ENCODE measurements at places on chromosomes 1 and 21.

DNA sequence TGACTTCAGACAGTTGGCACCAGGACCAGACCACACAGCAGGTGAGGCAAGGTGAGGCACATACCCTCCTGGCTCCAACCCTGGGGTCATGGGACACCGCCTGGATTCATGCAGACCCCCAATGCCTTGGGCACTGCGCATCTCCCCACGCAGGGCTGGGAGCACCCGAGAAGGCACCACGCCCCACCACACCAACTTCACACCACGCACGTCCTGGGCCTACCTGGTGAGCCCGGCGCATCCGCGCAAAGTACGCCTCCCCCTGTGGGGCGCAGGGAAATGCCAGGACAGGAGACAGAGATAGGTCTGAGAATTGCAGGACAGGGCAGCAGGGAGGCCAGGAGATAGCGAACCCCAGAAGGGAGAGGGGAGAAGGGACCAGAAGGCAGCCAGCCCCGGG lies 58.5 kb downstream of the LDLRAD2 start:
- DNase-seq = no peak

DNA sequence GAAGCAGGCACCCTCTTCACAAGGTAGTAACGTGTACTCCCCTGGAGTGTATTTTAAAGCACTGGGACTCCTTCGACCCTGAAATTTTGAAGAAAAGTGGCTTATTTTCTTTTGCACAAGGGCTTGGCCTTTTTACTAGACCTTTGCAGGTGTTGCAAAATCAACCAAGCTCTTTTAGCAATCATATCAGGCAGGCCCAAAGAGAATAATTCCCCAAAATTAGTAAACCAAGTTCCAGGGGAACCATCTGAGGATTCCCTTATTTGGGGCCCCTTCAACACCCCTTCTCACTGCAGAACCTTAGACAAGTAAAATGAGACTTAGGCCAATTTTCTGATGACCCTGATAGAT lies 28.3 kb downstream of the CBR1 start:
- DNase-seq = no peak

- peak; percentile 43 for DNase-seq
Observed at GRCh38 chr21:17554679-17555465, 42.0 kb downstream of the CXADR start.

DNA sequence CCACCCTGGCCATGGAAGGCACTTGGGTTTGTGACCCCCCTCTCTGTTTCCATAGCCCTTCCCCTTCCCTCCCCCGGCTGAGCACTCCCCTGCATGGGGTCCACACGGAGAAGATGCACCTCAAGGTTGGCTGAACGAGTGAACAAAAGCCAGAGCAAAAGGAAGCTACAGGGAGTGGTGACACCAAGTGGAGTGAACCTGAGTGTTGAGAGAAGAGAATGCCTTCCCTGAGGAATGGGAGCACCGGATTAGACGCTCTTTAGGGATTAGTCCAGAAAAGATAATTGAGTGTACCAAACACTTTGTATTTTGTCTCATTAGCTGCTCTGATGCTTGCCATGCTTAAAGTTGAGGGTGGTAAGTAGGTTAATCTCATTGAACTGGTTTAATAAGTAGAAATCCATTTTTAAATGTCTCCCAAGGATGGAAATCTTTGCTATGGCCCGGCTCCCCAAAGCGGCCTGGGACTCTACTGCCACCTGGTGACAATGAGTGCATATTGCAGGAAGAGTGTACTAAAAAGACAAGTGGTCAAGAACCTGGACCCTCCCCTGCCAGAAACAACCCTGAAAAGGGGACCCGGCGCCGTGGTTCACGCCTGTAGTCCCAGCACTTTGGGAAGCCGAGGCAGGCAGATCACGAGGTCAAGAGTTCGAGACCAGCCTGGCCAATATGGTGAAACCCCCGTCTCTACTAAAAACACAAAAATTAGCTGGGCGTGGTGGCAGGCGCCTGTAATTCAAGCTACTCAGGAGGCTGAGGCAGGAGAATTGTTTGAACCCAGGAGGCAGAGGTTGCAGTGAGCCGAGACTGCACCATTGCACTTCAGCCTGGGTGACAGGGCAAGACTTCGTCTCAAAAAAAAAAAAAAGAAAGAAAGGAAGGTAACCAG lies 150.6 kb upstream of the ZC3H12A start:
- DNase-seq = peak; percentile 80

DNA sequence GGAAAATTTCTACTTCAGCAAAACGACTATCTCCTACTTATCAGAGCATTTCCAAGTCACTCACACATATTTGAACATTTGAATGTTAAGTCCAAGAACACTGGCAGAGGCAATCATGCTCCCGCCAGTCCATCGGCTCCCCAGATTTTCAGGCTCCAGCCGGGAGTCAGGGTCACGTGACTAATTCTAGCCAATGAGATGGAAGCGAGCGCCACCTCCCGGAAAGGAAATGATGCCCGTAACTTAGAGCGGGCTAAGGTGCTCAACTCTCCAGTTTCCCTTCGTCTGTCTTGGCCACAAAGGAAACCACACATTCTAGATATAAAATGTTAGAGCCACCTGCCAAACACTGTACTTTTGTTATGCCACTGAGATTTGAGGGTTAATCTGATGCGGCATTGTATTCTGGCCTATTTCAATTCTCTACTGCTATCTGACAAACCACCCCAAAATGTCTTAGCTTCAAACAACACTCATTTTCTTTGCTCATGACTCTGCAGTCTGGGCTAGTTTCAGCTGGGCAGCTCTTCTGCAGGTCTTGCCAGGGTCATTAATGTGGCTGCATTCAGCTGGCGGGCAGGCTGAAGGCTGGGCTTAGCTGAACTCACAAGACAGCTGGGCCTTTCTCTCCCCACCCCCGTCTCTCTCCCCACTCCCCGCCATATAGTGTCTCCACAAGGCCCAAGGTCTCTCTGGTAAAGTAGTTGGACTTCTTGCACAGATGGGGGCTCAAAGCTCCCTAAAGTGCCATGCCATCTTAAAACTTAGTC lies 16.5 kb upstream of the LHX4 start:
- DNase-seq = no peak

DNA sequence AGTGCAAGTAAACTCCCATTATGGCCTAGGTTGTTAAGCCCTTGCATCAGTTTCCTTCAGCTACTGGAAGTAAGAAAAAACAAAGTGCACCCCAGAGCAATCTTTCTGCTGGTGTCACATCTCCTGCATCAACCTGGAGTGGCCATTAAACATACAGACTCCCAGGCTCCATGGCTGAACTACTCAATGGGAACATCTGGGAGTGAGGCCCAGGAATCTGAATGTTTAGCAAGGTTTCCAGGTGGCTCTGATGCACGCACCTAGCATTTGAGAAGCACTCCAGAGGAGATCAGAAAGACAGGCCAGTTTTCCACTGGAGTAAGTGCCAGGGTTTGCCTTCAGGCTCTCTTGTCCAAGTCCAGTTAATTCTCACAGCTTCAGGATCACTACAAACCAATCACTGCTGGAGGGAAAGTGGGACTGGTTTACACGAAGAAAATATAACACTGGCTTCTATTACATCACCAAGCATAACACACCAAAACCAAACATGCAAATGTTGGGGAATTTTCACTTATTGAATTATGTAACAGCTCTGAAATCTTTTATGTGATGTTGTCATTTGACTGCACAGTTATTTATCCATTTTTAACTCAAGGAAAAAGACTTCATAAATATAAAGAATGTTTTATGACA lies 22.3 kb upstream of the ABCA4 start:
- DNase-seq = no peak

- no peak for DNase-seq
Observed at GRCh38 chr1:243620096-243620495, 229.9 kb downstream of the AKT3 start.

- DNase-seq = no peak
Observed at GRCh38 chr1:193524021-193524420, 337.6 kb upstream of the B3GALT2 start.

- peak; percentile 93 for DNase-seq
Observed at GRCh38 chr1:151716771-151717631, at the start of gene CELF3. CELF3 (minus strand) TSS chr1:151716803; CDS start chr1:151716020, 783 bp downstream.

DNA sequence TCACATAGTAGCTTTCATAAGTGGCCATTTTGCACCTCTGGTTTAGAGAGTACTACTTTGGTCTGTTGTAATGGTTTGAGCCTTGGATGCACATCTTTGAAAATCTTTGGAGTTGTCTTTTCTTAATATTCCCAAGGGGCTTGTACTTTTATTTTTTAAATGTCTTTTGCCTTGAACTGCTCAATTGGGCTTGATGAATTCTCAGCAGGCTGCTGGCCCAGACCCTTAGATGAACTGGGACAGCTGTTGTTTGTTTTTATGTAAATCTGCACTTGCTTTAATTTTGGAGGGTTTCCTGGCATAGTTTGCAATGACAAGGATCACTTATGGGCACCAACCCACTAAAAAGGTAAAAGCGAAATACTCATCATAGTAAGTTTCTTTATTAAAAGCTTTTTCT lies 24.9 kb downstream of the NGF start:
- DNase-seq = no peak

GRCh38 chr1:39722495-39722894 lies 16.2 kb upstream of the PPIE start:
- DNase-seq = no peak

- no peak for DNase-seq
Observed at GRCh38 chr1:47659146-47659545, 221.3 kb downstream of the FOXD2 start.

DNA sequence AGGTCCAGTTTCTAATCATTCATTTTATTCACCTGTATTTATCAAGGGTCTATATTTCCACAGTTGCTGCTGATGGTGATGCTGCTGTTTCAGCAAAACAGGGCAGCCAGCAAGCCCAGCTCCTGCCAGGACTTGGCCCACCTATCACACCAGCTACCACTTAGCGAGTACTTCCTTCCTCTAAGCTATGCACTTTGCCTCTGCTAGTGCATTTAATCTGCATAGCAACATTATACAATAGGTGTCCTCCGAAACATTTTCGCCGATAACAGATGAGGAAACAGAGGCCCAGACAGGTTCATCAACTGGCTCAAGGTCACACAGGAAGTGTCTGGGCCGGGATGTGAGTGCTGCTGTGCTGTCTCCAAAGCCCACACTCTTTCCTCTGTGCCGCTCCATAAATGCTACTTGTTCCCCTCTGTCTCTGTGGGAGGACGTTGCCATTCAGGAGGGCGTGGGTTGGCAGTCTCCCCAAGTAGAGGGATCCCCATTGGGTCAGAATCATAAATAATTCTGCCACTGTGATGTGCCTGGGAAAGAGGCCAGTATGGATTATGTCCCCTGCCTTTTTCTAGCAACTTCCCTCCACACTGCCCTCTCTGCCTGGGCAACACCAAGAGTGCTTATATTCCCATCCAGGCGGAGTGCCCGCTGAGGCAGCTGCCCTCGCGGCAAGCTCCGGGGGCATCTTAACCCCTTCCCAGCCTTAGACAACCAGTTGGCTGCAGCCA lies 9.4 kb upstream of the PLEKHA6 start:
- DNase-seq = no peak

DNA sequence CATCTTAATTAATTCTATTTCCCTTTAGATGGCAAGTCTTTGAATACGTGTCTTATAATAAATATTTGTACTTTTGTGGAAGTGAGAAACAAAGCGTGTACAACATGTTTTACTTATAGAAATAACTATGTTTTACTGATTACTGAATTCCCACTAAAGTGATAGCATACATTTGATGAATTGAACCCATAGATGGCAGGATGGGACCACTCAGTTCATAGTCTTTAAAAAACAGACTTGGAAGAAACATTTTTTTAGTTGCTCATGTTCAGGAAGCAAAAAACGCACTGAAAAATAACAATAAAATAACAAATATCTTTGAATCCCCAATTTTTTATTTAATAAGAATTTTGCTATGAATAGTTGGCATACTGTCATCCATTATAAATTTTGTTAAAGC lies 507.1 kb upstream of the ZRANB2 start:
- DNase-seq = no peak

- no peak for DNase-seq
Observed at GRCh38 chr1:70573317-70573843, 162.3 kb downstream of the CTH start.

DNA sequence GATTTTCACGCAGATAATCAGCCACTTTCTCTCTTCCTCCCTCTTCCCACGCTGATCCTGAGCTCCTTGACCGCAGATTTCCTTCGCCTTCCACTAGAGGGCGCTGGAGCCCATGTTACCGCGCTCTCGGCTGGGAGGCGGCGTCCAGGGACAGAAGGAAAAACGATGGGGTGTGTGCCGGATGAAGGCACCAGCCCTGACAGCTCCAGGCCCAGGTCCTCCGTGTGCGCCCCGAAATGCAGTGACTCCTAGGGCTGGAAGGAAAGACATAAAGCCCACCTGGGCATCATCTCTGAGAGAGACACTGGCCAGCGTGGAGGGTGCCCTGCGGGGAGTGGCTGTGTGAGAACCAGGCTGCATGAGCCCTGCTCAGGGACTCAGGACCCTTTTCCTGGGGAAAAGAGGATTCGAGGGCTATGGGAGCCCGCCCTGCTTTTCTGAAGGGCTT lies 44.9 kb upstream of the CYP2J2 start:
- peak; percentile 84 for DNase-seq

DNA sequence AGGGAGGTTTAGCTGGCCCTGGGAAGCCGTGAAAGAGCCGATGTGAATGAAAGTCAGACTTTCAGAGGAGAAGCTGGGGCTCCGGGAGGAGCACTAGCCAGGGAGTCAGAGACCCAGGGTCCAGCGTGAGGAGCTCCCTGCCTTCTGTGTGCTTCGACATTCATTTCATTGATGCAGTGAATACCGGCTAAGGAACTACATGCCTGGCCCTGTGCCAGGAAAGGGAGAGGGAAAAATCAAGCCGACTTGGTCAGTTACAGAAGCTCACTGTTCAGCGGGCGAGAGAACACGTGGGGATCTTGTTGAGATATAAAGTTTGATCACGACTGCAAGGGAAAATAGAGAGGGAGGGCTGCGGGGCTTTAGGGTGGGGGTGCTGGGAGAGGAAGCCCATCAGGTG lies 76.7 kb upstream of the RUNX3 start:
- no peak for DNase-seq

DNA sequence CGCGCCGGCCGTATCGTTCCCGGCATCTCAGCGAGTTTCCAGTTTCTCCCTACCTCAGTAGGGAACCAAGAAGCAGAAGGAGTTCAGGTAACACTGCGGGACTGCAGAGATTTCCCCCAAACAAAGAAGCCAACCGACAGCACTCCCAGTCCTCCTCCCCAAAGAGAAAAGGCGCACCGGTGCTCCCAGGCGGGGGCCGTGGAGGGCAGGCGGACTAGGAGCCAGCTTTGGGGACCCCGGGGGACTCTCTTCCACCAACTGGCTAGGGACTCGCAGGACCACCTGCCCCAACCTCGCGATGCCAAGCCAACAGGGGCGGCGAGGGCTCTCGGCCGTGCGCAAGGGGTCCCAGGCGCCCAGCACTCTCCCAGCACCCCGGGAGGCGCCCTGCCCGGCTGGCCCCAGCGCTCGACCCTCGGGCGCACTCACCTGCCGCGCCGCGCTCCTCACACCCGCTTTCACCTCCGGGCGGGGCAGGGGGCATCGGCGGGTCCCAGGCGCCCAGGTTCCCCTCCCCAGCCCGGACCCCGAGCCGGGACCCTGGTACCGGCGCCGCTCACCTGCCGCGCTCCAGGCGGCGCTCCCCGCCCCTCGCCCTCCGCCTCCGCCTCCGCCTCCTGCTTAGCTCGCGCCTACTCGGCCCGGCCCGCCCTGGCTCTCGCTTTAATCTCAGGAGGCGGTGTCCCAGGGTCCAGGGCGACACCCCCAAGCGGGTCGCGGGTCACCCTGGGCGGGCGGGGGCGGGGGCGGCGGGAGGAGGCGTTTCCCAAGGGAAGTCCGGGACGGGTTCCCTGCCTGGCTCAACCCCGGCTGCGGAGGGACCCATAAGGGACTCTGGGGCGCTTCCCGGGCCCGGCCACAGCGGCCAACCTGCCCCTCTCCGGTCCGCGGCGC lies at the start of gene TMPRSS2:
TMPRSS2 (minus strand) TSS at position 638 of the 894 bp plus-strand sequence. CDS start 10,025 bp downstream, outside the sequence.
- DNase-seq = no peak

GRCh38 chr1:193083365-193084088 lies 21.7 kb downstream of the GLRX2 start:
- no peak for DNase-seq

- no peak for DNase-seq
Observed at GRCh38 chr1:198794498-198794897, 155.7 kb downstream of the PTPRC start.

Data from D341Med (cell line).